ENCODE measurements at places on chromosomes 13 and 19. TPM values are rescaled to one million over a fixed set of nuclear protein-coding genes. Genes with fewer than 3 reads are reported as not detected.

GRCh38 chr13:105611424-105611823 is 924.0 kb downstream of the EFNB2 start:
- no peak for DNase-seq

DNA sequence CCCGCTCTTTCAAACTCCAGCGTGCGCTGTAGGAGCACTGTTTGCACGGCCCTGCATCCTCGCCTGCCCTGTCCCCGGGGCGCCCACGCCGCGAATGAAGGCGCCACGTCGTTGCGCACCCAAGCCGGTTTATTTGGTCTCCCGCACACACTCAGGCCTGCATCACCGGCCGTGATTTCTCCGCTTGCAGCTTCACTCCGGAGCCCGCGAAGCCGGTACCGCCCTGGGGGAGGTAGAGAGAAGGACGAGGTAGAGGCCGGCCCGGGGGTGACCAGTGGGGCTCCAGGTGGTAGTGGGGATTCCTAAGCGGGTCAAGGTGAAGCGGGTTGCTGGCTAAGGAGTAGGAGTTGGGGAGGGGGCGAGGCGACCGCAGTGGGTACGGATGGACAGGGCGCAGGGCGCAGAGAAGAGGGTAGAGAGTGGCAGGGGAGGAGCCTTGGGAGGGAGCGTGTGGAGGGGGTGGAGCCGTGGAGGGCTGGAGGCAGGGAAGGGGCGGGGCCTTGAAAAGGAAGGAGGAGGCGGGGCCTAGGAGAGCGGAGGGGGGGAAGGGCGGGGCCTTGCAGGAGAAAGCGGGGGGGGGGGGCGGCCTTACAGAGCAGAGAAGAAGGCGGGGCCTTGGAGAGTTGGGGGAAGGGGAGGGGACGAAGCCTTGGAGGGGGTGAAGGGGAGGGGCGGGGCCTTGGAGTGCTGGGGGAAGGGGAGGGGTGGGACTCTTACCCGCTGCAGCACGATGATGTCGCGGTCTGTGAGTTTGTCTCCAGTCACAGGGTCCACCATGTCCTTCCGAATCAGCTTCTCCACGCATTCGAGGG is 24.6 kb downstream of the NOSIP start:
- DNase-seq: peak; percentile 37

DNA sequence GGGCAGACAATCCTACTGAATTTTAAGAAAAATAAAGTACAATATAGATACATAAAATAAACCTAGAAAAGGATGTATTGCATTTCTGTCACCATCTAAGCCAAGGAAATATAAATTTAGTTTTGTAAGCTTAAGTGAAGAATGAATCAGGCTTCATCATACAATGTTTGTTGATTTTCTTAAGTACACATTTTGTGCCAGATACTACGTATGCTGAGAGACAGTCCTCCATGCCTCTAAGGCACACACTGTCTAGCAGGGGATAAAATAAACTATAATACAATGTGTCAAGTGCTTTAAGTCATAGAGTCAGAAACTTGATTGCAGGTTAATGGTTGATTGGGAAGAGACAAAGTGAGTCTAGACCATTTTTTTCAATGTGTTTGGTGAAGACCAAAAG is 465.7 kb downstream of the TBC1D4 start:
- DNase-seq: no peak

The ZNF556 gene
- polyA plus RNA-seq: 1.0 TPM

DNA sequence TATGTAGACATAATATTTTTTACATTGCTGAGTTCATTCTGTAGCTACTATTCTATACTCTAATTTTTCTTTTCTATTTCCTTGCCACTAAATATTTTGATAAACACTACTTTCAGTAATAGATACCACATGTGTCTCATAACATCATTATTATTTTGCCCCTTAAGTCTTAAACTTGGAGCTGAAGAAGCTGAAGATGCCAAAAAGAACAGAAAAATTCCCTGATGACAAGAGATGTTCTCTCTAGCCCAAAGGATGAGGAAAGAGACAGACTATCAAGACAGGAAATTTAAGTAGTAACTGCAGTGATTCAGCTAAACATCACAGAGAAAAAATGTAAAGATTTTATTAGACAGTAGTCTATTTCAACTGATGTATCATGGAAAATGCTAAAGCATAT is 322.0 kb upstream of the KLHL1 start:
- DNase-seq: no peak

The ZNF560 gene
- polyA plus RNA-seq: 1.3 TPM

Measured in left kidney (tissue), 8 donors.